NCI-H460 (cell line): ENCODE measurements at places on chromosomes 5 and 9.

GRCh38 chr5:168409591-168410458 lies 76.4 kb upstream of the RARS1 start:
- DNase-seq, result no peak

DNA sequence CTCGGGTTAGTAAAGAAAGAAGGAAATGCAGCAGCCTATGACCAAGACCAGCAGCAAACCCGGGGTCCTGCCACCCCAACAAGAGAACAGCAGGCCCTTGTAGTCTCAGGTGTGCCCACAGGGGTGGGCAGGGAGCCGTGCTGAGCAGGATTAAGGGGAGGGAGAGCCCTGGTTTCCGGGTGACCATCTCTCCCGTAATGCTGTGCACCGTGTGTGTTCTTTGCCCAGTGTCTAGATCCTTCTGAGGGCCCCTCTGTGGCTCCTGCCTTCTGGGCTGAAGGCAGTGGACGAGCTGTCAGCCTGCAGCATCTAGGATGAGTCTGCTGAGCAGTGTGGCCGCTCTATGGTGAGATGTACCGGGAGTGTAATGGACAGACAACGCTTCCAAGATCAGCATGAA lies 12.7 kb upstream of the PLEKHG4B start:
- no peak for DNase-seq

DNA sequence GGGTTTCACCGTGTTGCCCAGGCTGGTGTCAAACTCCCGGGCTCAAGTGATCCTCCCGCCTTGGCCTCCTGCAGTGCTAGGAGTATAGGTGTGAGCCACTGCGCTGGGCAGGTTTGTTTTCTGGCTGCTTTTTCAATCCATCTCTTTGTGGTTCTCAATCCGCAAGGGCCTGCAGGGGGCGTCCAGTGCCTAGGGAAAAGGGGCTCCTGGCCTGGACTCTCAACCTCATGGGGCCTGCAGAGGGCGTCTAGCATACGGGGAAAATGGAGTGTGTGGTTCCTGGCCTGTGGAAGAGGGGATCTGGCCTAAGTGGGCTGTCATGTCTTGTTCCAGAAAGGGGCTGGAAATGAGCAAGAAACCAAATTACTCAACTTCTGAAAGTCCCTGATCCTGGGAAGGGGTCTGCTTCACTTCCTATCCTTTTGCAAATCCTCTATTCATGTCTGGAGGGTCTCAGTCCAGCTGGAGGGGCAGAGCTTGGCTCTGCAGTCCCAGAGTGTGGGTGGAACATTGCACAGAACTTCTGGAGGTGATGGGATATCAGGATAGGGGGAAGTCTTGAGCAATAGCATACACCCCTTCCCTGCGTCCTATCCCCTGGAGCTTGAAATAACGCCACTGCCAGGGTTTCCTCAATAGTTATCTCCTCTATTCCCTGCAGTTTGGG lies 12.7 kb upstream of the CCL27 start:
- peak; percentile 51 for DNase-seq

GRCh38 chr5:78327761-78328510 lies 32.5 kb upstream of the SCAMP1 start:
- no peak for DNase-seq

DNA sequence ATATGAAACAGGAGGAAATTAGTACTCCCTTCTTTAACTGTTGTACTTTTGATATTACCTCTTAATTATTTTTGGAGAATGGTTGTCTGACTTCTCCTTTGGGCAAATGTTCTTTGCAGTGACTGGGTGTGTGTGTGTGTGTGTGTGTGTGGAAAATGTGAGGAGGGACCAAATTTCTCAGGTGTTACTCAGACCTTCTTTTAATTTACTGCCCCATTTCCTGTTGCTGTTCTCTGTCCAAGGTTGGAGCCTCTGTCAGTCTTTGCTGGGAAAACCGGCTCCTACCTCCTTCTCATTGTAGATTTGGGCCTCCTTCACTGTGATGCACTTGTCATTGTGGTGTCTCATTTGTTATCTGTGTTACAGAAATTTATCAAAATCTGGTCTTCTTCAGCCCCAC lies 68.4 kb downstream of the PBX3 start:
- no peak for DNase-seq

- no peak for DNase-seq
These were observed 383.5 kb downstream of the ARHGEF28 start for GRCh38 chr5:74009502-74009901.

- DNase-seq, result no peak
These were observed 37.6 kb upstream of the SLC27A6 start for GRCh38 chr5:128927644-128928043.

GRCh38 chr5:169164481-169164925 lies 136.4 kb downstream of the SLIT3 start:
- no peak for DNase-seq

DNA sequence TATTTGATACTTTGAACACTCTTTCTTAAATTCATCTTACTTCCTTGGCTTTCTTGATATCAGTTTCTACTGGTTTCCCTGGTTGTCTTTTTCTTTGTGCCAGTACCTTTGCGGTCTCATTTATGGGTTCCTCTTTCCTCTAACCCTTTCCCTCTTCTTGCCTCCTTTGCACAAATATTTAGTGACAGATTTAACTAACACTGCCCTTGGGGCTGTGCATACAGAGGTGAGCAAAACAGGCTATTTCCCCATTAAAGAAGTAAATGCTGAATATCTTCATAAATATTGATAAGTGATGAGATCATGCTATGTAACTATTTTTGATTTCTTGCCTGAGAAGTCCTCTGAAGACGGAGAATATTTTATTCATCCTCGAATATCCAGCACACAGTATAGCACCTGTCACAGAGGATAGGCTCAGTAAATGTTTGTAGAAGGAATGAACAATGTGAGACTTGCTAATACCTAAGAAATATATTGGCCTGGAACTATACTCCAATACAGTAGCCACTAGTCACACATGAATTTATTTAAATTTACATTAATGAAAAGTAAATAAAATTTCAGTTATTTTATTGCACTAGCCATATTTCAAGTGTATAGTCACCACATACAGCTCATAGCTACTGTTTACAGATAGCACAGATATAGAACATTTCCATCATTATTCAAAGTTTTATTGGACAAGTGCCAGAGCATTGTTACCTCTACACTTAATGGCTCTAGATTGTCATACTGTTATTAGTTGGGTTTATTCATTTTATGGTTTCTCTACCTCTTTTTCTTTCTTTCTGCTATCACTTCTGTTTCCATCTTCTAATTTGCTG lies 90.4 kb downstream of the RIC1 start:
- no peak for DNase-seq

- no peak for DNase-seq
These were observed 50.2 kb upstream of the ASTN2 start for GRCh38 chr9:117464941-117465616.

- no peak for DNase-seq
These were observed 434.1 kb downstream of the DTWD2 start for GRCh38 chr5:118554241-118554640.

- no peak for DNase-seq
These were observed 125.1 kb downstream of the PDE4D start for GRCh38 chr5:59768152-59769040.

DNA sequence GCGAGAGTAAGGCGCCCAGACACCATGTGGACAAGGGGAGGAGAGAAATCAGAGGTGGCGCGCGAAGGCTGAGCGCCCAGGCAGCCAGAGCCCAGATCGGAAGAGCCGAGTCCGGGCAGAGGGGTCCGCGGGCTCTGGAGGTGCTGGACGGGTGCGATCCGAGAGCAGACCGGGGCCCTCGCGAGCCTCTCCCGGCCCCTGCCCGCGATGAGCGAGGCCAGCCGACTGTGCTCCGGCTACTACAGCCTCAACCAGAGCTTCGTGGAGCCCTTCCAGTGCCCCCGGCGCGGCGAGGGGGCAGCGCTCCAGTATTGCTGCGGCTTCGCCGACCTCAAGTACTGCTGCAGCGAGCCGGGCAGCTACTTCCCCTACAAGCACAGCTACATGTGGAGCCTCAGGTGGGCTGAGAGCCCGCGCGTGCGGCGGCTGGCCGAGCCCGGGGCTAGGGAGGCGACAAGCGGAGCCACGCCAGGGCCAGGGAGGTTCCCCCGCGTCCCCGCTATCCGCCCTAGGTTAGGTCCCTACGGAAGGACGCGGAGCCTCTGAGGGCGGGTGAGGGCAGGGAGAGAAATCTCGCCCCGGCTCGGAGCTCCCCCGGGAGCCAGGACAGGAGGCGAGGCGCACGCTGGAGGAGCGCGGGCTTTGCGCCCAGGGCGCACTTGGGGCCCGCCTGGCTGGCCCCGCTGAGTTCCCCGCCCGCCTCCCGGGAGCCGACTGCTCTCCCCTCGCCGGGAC lies at the start of gene SHISAL2B:
SHISAL2B (plus strand) TSS at position 87 of the 735 bp plus-strand sequence; CDS start at position 208, 121 bp downstream.
- DNase-seq, result no peak

DNA sequence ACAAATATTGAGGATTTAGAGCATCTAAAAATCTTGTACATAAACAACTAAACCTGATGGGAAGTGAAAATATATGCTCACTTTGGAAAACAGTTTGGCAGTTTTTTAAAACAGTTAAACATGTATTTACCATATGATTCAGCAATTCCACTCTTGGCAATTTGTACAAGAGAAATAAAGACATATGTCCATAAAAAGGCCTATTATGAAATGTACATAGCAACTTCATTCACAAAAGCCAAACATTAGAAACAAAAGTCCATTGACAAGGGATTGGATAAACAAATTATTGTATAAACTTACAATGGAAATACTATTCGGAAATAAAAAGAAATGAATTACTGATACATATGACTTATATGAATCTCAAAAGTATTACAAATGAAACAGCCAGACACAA lies 196.2 kb upstream of the SLC24A2 start:
- no peak for DNase-seq

GRCh38 chr5:168434001-168434400 lies 52.3 kb upstream of the RARS1 start:
- no peak for DNase-seq

DNA sequence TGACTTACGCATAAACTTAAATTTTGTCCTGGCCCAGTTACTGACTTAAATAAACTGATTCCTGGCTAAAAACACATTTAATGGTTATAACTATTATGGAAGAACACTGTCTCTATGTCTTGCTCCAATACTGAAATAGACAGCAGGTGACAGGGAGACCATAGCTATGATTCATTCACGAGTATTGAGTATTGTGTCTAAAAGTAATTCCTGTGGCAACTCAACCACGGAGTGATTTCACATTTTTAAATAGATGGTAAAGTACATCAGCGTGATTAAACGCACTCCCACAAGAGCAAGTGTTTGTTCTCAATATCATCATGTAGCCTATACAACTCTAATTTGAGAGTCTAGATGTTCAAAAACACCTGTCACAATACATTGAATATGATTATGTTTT lies 35.9 kb upstream of the PCSK1 start:
- DNase-seq, result no peak

- DNase-seq, result no peak
These were observed 789 bp downstream of the ACER2 start for GRCh38 chr9:19409401-19410194.

GRCh38 chr5:36655161-36655560 lies 48.8 kb downstream of the SLC1A3 start:
- DNase-seq, result no peak

GRCh38 chr5:181111010-181111409 lies 20.0 kb downstream of the OR2V1 start:
- DNase-seq, result no peak

DNA sequence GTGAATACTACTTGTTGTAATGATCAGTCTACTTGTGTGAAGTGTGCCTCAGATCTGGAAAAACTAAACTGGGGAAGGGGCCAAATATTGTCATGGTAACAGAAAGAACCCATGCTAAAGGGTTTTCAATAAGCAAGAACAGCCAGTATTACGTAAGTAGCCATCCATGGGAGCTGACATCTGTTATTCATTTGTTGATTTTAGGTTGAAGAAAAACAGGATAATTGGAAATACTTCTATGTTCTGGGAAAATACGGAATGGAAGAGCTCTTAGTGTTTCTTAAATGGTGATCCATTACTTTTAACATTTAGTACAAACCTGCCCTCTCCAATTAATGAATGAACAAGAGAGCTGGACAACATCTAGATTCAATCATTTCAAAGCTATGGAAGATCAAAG lies 485.8 kb downstream of the NTRK2 start:
- DNase-seq, result no peak

GRCh38 chr5:128498844-128499455 lies 39.1 kb downstream of the FBN2 start:
- peak; percentile 33 for DNase-seq

DNA sequence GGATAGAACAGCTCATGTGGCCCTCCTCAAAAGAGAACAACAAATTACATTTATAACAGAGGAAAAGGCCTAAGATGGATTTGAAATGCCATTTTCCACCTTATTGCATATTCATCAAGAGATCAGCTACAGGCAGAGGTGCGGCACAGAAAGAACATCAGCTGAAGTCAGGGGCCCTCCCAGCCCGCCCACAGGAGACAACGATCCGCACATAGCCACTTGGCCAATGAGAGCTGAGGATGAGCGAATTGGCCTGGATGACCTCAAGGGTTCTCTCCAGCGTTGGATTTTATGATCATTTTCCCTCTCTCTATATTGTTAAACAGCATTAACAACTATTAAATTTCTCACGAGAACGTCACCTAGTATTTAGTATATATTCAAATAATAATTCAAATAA lies 97.6 kb downstream of the GNAQ start:
- DNase-seq, result no peak

GRCh38 chr9:28163619-28164018 lies 590.3 kb upstream of the C9orf72 start:
- no peak for DNase-seq

- DNase-seq, result no peak
These were observed 3.9 kb upstream of the MEF2C start for GRCh38 chr5:88886746-88887341.

GRCh38 chr9:134553996-134554372 lies 87.6 kb upstream of the COL5A1 start:
- no peak for DNase-seq

DNA sequence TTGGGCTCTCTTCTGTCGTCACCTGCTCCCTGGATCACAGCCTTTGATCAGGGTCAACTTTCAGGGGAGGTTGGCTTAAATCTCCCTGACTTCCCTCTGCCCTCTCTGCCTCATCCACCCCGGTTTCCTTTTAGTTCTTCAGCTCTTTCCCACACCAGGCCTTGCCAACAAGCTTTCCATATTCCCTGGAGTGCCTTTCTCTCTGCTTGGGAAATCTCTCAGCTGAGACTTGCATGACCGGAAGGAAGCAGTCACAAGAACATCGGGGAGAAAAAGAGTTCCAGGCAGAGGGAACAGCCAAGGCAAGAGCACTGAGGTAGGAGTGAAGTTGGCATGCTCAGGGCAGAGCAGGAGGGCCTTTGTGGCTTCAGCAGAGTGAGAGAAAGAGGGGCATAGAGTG lies 88.4 kb upstream of the HSPA9 start:
- DNase-seq, result no peak

DNA sequence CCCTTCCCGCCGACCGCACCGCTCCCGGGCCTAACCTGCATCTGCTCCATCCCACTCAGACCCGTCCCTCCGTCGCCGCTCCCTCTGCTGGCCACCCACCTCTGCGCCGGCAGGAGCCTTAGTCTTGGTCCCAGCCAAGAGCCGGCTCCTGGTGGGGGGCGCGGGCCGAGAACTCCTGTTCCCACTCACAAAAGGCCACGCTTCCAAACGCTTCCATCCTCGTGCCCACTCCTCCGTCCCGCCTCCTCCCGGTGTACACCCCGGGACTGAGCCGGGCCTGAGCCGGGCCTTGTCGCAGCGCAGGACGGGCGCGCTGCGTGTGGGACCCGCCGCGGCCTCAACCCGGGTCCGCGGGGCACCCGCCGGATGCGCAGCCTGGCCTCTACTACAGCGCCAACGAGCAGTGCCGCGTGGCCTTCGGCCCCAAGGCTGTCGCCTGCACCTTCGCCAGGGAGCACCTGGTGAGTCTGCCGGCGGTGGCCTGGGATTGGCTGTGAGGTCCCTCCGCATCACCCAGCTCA lies 7.5 kb downstream of the ADAMTS13 start:
- no peak for DNase-seq

GRCh38 chr5:164345173-164345849 lies 839.9 kb downstream of the MAT2B start:
- no peak for DNase-seq
